NCI-H774 (cell line): ENCODE measurements at places on chromosomes 6 and 20.

GRCh38 chr6:51613558-51613957, 473.9 kb downstream of the PKHD1 start:
- DNase-seq: peak; percentile 41

DNA sequence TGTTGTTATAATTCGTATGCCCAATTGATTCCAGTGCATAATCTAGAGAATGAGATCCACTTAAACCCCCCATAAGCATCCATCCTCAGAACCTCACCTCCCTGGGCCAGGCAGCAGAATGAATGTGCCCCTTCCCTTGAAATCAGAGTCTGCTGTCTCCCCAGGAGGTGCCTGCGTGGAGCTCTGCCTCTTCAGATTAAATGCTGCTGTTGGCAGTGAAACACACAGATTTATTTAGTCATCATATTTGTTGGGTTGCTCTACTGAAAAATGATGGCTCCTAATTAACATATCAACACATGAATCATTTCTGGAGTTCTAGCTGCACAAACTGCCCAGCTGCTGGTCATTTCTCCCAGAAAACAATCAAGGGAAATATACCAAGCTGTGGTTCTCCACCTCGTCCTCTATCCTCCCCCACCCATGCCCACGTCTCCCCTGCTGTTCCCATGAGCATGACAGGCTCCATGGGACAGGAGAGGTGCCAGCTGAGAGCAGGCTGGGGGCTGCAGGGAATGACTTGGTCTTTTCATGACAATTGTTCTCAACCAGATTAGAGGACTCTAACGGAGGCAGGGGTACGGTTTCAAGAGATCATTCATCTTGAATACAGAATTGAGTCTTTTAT, 633.1 kb downstream of the CDH26 start:
- no peak for DNase-seq

DNA sequence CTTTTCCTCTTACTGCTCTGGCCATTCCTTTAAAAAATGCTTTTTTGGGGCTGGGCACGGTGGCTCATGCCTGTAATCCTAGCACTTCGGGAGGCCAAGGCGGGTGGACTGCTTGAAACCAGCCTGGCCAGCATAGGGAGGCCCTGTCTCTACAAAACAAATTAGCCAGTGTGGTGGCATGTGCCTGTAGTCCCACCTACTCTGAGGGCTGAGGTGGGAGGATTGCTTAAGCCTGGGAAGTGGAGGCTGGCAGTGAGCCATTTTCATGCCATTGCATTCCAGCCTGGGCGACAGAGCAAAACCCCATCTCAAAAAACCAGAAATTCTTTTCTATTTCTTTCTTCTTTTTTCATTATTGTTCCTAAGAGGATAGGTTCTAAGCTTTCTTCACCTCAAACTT, 36.9 kb upstream of the RNF144B start:
- DNase-seq: no peak

- no peak for DNase-seq
Observed at GRCh38 chr6:161266513-161267230, 7.2 kb downstream of the AGPAT4 start.

GRCh38 chr6:134389658-134390057, 71.7 kb upstream of the SGK1 start:
- no peak for DNase-seq

- peak; percentile 44 for DNase-seq
Observed at GRCh38 chr20:16476032-16476431, 97.2 kb downstream of the KIF16B start.

DNA sequence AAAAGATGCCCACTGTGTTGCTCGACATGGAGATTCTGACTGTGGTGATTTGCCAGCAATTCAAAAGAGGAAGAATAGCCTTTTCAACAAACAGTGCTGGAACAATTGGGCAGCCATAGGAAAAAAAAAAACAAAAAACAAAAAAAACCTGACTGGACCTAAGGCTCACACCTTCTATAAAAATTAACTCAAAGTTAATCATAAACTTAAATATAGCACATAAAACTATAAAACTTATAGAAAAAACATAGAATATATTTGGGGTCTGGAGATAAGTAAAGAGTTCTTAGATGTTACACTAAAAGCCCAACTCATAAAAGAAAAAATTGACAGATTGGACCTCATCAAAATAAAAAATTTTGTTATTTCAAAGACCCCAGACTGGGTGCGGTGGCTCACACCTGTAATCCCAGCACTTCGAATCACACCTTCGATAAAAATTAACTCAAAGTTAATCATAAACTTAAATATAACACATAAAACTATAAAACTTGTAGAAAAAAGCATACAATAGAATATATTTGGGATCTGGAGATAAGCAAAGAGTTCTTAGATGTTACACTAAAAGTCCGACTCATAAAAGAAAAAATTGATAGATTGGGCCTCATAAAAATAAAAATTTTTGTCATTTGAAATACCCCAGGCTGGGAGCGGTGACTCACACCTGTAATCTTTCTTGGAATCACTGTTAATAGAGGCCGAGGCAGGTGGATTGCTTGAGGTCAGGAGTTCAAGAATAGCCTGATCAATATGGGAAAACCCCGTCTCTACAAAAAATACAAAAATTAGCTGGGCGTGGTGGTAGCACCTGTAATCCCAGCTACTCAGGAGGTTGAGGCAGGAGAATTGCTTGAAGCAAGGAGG, 115.6 kb upstream of the FAM83B start:
- no peak for DNase-seq

- no peak for DNase-seq
Observed at GRCh38 chr6:42428326-42429041, 23.2 kb downstream of the TRERF1 start.

- no peak for DNase-seq
Observed at GRCh38 chr20:8021541-8022269, 2.1 kb upstream of the TMX4 start.

- DNase-seq: peak; percentile 24
Observed at GRCh38 chr20:3927486-3928291, 38.5 kb downstream of the PANK2 start.

- DNase-seq: no peak
Observed at GRCh38 chr6:112203577-112204349, 50.6 kb downstream of the LAMA4 start.

DNA sequence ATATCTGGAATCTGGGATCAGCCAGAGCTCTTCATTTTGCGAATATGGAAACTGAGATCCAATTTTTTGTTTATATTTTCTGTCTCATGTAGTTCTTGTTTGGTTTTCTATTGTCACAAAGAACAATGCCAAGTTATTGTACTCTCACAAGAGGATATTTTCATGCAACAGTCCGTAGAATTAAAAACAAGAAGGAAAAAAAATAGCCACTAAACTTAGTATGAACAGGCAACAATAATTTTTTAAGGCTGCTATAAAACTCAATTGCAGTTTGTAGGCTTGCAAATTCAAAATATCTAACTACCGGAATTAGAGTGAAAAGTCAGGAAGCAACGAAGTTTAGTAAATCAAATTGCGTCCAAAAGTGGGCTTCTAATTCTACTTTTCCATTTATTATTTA, 1.2 kb downstream of the POPDC3 start:
- no peak for DNase-seq

- no peak for DNase-seq
Observed at GRCh38 chr6:147891671-147892070, 383.2 kb downstream of the SAMD5 start.

DNA sequence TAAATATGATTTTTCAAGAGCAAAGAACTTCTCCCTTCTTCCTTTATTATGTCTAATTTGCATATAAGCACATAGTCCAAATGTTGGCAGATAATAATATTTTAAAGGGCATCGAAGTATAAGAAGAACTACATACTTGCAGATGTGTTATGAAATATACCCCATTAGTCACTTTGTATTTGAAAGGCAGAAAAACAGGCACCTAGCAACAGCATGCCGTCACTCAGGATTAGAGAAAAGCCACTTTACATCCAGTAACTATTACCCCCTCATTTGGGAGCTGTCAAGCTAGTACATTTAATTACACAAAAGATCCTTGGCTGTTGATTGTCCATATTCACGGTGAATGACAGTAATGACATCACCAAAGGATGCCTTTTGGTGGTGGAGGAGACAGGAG, 99.3 kb upstream of the ARMC2 start:
- DNase-seq: no peak
